ENCODE measurements at places on chromosomes 6 and 20. TPM values are rescaled to one million over a fixed set of nuclear protein-coding genes. Genes with fewer than 3 reads are reported as not detected.

SLC22A3 gene
- total RNA-seq, result not detected

SLPI gene
- total RNA-seq, result not detected

CGA gene
- 0.20 TPM for total RNA-seq

C6orf118 gene
- 0.77 TPM for total RNA-seq

ISM1 gene
- 0.05 TPM for total RNA-seq

INSM1 gene
- 5.5 TPM for total RNA-seq

SLC22A16 gene
- total RNA-seq, result not detected

HLA-G gene
- total RNA-seq, result not detected

HUS1B gene
- total RNA-seq, result 0.15 TPM

SRSF6 gene
- total RNA-seq, result 124 TPM

GRCh38 chr6:146301764-146302163 lies 241.9 kb upstream of the RAB32 start:
- DNase-seq, result no peak

GRCh38 chr6:104597541-104598050 lies 262.1 kb downstream of the HACE1 start:
- no peak for DNase-seq

GRCh38 chr20:35994994-35995453 lies 26.6 kb downstream of the CNBD2 start:
- DNase-seq, result peak; percentile 92

DNA sequence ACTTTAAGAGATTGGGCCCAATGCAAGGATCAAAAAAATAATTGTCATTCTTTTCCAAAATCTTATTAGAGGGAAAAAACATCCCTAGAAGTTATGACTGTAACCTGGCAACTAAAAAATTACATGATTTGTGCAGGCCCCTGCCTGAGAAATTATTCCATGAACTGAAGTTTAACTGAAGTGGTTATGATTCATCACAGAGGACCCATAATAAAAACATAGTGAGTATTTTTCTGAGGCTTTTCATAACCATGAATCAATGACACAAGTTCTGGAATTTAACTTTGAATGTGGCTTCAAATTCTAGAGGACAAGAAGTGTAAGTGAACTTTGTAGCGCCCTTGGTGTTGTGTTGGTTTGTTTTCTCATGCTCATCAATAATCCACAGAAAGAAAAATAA lies 31.1 kb upstream of the CARMIL1 start:
- DNase-seq, result no peak

- DNase-seq, result peak; percentile 71
Measured at GRCh38 chr20:62570403-62570802, 71.9 kb upstream of the SLCO4A1 start.

DNA sequence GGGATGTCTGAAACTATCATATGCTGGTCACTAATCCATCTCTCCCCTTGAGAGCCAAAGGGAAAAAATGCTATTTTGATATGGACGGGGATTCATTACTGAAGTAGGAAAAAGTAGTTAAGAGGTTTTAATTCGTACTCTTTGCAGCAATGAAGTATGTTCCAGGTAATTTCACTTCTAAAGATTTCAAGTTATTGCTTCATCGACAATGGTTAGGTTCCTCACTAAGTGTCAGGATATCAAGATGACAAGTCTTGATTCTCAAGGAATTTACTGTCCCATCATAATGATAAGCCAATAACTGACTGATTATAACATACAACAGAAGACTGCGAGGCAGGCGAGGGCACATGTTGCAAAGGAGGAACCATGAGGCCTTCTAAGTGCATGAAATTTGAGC lies 57.0 kb downstream of the GMDS start:
- DNase-seq, result no peak

GRCh38 chr6:143110572-143110971 lies 49.9 kb downstream of the AIG1 start:
- DNase-seq, result no peak

- no peak for DNase-seq
Measured at GRCh38 chr20:982754-983153, 19.4 kb downstream of the RSPO4 start.

DNA sequence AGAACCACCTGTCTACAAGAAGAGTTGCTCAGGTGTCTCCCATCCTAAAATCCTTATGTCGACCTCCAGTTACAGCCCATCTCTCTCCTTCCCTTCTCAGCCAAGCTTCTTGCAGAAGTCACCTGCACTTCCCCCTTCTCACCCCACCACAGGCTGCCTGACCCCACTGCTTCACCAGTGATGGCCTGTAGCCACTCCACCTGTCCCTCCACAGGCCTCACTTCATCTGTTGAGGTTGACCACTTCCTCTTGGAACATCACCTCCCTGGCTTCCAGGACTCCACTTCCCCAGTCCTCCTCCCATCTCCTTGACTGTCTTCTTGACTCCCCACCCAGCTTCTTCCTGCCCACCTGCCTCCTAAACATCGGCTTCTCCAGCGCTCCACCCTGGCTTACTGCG lies 25.4 kb downstream of the MRPL14 start:
- DNase-seq, result no peak

DNA sequence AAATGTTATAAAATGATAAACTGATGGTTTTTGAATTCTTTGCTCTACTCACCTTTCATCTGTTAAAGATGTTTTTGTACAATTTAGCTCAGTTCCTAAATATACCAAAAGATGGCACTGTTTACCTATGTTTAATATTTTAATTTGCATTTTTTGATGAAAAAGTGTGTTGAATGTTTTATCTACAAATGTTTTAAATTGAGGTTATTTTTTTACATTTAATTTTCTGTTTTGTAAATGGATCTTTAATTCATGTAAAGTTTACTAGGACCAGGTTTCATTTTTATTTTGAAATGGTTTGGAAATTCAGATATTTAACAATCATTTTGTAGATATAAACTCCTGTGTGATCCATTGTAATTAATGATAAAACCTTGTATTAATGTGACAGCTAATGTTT lies 30.0 kb downstream of the CDKAL1 start:
- DNase-seq, result peak; percentile 40

GRCh38 chr20:39010496-39010895 lies 48.4 kb downstream of the DHX35 start:
- no peak for DNase-seq

GRCh38 chr20:7313047-7313446 lies 545.6 kb downstream of the BMP2 start:
- DNase-seq, result no peak

GRCh38 chr6:23420659-23421350 lies 705.2 kb upstream of the NRSN1 start:
- DNase-seq, result no peak

DNA sequence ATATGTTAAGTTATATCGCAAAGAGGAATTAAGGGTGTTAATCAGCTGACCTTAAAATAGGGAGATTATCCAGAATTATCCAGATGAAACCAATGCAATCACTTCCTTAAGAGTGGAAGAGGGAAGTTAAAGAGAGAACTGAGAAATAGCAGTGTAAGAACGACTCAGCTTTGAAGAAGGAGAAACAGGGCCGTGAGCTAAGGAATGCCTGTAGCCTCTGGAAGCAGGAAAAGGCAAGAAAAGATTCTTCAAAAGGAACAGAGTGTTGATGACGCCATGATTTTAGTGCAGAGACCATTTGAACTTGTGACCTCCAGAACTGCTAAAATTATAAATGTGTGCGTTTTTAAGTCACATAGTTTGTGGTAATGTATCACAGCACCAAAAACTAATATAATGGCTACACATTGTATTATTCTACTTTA lies 32.7 kb downstream of the ILRUN start:
- no peak for DNase-seq

DNA sequence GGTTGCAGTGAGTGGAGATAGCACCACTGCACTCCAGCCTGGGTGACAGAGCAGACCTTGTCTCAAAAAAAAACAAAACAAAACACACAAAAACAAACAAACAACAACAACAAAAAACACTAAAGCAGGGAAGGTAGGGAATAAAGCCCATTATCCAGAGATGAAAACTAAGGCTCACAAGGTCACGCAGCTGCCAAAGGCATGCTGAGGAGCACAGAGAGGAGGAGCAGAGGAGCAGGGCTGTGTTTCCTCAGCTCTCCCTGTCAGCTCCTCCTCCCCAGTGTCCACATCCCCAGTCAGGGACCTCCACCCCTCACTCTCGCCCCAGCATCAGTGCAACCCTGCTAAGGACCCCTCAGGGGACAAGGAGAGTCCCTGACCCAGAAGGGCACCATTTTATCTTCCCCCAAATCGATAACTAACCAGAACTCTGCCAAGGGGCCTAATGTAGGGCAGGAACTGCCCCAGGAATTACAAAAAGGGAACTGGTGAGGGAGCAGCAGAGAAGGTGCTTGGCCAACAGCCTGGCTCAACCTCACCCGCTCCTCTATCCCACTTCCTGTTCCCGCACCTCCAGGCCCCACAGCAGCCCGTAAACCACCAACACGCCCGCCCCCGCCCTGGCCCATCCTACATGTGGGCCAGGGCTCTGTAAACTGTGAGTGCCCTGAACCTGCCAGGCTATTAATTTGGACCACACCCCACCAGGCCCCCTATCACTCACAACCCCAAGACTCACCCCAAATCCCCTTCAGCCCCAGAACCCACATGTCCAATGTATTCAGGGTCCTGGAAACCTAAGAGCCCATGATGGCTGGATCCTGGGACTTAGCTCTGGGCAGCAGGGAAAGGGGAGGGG lies 9.0 kb downstream of the TEAD3 start:
- no peak for DNase-seq

GRCh38 chr6:125533710-125534397 lies 215.6 kb upstream of the HEY2 start:
- peak; percentile 28 for DNase-seq

- no peak for DNase-seq
Measured at GRCh38 chr6:78829407-78829806, 37.9 kb upstream of the IRAK1BP1 start.

GRCh38 chr6:169255643-169256042 lies 2.0 kb upstream of the THBS2 start:
- DNase-seq, result no peak

DNA sequence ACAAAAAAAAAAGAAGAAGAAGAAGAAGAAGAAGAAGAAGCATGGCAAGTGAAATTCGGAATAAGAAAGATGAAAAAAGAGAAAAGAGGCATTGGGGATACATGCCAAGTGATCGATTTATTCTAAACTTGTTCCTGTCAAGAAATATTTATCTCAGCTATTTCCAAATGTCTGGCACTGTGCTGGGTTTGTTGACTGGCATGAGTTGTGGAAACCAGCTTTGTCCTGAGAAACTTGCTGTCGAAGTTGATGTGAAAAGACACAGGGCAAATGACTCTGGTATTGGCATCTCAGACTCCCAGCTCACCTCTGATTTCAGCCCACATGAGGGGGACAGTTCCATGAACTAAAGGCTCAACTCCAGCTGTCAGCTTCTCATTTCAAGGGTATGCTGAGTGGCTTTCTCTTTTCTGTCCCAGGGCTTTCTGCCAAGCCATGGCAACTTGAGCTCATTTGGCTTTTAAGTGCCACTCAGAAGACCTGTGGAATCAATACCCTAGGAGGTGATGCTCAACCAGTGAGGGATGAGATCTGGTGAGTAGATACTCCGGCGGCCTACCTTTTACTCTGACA lies 253.3 kb upstream of the JAG1 start:
- peak; percentile 4 for DNase-seq

DNA sequence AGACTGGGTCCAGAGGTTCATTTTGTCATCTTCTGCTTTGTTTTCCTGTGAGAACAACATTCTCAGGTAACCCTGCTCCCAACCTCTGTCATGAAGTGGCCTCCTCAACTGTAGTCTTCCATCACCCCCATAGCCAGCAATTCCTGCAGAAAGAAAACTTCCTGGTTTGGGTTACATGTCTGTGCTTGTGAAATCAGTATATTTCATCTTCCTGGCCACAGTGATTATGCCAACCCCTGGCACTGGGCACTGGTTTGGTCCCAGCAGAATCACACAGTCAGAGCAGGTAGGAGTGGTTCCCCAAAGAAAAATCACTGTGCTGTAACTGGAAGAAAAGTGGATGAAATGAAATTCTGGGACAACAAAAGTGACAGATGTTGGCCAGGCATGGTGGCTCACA lies 52.5 kb downstream of the CRYBG1 start:
- no peak for DNase-seq

- DNase-seq, result peak; percentile 97
Measured at GRCh38 chr20:48787861-48788375, 39.9 kb downstream of the PREX1 start.

DNA sequence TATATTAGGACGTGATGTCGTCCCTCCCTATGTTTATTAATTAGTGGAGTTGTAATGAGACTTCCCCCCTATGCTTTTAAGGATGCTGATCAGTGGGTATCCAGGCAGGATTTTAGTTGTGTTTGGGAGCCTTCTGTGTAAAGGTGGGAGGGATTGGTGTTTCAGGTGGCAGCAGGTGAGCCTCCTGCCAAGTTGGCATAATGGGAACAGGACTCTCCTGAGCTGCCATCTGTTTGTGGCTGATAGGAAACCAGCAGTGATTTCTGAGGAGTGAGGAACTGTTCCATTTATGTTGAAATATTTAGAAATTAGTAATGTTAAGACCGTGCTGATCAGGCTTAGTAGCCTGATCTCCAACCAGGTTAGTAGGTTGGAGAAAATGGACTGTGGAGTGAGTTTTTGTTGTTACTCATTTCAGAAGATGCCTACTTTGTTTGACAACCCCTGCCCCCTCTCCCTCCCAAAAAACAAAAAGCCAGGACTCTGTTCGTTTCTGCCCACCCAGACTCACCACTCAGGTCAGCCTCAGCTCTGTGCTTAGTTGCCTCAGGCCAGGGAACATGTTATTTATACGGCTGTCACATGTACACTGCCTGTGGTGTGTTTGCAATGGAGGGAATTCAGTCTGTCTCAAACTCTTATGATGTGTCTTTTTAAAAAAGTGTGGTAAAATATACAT lies 55.4 kb upstream of the TULP4 start:
- no peak for DNase-seq

- no peak for DNase-seq
Measured at GRCh38 chr6:132246632-132247270, 154.5 kb downstream of the MOXD1 start.

DNA sequence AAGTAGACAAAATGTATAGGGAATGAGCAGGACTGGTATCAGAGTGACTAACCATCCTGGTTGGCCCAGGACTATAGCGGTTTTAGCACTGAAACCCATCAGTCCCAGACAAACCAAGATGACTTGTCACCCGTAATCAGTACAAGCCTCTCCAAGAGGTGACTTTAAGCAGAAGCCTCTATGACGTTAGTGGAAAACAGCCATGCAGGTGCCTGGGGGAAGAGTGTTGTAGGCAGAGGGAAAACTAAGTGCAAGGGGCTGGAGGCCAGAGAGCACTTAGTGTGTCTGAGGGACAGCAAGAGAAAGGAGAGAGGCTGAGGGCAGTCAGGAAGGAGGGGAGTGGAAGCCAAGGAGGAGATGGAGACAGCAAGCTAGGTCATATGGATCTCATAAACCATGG lies 2.1 kb downstream of the SGK2 start:
- no peak for DNase-seq

DNA sequence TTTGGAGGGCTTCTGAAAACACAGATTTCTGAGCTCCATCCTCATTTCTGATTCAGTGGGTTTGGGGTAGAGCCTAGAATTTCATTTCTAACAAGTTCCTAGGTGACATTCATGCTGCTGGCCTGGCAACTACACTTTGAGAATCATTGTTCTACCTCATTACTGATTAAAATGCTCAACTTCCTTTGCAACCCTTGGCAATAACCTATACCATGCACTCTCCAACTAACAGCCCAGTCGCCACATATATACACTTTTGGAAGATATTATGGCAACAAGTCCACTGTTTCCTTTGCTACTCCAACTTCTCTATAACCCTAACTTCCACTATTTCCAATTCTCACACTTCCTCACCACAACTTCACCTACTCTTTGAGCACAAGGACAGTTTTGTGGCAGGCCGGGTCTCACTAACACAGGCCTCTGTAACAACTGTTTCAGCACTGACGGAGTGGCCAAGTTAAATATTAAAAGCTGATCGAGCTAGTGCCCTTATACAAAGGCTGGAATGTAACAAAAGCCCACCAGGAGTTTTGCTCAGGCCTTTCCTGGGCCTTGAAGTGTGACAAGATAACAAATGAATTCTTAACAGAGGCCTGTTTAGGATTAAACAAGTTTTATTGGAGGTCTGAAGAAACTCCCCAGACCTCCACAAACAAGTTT lies 32.1 kb upstream of the RAB23 start:
- DNase-seq, result no peak

All from SJCRH30 (cell line).